Stimulated activated CD8-positive, alpha-beta memory T cell treated with anti-CD3 and anti-CD28 coated beads, Interleukin-4, amount 100 ng/mL, for 1 hour (primary cell): ENCODE measurements at places on chromosomes 1 and 21.

DNA sequence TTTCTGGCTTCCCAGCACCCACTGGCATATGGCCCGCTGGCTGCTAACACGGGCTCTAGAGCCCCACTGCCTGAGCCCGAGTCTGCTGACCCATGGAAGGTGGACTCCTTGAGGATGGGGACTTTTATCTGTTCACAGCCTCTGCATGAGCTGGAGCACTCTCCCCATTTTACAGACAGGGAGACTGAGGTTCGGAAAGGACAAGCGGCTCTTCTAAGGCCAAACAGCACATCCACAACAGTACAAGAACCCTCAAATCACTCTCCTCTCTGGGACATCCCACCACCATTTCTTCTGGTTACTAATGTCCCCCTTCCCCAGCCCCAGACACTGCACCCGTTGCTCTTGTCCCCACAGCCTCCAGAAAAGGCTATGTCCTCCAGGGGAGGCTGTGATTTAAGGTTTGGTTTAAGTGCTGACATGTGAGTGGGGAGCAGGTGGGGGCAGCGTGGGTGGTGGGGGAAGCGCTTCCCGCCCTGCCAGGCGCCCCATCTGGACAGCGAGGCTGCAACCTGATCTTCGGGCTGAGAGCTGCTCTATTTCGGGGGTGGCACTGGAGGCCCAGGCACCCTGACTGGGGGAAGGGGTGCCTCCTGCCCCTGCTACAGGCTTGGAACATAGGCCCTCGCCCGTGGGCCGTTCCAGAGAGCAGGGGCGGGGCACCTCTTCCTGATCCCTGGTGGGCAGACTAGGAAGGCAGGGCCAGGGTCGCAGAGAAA lies 104.8 kb upstream of the WNT4 start:
- DNase-seq = no peak

- no peak for DNase-seq
Observed at GRCh38 chr1:61080413-61081143, 1.8 kb upstream of the NFIA start.

DNA sequence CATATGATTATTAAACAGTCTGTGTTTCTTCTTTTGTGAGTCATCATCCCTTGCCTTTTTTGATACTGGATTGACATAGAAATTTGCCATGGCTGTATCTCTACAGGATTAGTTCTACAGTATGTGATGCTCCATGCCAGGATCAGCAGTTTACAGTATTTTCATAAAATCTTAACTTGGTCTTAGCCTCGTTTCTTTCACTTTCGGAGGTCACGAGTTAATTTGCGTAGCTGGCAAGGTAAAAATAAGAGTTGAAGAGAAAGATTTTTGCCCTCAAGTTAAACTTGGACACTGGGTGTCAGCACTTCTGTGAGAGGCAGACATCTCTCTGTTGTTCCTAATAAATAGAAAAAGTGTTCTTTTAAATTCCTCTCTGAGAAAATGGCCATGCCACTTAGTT lies 79.1 kb downstream of the CACNA1E start:
- no peak for DNase-seq

- no peak for DNase-seq
Observed at GRCh38 chr1:175317309-175317708, 124.7 kb upstream of the KIAA0040 start.

DNA sequence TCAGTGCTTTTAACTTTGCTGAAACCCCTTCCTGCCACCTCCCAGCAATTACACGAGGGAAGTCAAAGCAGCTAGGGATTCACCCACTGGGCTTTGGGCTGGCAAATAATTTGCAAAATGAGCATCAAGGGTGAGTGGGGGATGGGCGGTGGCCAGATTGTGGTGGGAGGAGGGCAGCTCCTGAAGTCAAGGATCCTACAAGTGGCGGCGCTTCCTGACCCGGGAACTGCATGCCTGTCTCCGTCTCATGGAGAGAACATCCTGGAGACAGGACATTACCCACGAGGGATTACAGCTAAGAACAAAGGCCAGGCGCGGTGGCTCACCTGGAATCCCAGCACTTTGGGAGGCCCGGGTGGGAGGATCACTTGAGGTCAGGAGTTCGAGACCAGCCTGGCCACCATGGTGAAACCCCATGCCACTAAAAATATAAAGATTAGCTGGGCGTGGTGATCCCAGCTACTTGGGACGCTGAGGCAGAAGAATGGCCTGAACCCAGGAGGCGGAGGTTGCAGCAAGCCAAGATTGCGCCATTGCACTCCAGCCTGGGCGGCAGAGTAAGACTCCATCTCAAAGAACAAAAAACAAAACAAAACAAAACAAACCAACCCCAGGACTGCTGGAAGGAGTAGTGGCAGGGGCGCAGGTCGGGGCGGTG lies 12.9 kb downstream of the TTC34 start:
- DNase-seq = no peak

DNA sequence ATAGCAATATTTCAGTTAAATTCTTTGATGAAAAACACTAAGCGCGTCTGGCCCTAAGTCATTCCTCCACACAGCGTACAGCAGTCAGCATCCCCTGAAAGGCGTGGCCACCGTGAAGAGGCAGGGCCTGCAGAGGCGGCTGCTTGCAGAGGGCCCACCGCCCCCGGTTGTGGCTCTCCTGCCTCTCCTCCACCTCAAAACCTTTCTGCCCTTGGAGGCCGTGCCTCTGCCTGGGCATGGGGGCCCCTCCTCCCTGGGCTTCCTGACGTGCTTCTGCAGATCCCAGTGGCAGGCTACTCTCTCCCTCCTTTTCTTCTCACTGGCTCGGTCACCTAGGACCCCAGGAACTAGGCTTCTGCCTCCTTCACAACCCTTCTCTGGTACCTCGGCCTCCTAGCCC lies 16.2 kb downstream of the CLSTN1 start:
- DNase-seq = no peak

- DNase-seq = no peak
Observed at GRCh38 chr1:205569411-205570172, 62.2 kb downstream of the ELK4 start.

DNA sequence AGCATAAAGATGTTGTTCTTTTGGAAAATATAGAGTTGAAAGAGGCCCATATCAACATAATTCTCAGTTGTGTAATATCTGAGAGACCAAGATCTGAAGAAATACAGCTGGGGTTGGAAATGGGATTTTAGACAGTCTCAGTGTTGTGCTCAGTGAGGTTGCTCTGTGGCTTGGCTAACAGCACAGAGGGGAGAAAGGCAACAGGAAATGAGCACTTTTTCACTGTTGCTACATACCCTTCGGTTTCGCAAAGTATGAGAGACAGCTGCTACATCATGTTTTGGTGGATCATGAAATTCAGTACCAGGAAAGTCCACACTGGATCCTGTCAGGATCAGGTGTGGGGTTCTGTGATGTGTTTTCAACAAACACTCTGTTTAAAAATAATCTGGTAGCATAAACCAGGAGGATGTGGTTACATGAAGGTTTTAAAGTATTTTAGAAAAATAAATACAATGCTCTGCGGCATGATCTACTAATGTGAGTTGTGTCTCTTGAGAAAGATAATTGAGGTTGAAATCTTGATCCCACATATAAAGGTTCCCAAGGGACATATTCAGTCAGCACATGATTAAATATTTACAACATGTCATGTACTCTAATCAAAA lies 7.0 kb upstream of the GPR88 start:
- no peak for DNase-seq

- DNase-seq = no peak
Observed at GRCh38 chr1:231724876-231725647, 98.5 kb downstream of the DISC1 start.

GRCh38 chr1:154503898-154504297 lies 1.7 kb upstream of the SHE start:
- no peak for DNase-seq

- DNase-seq = no peak
Observed at GRCh38 chr1:162080472-162081015, 11.1 kb downstream of the NOS1AP start.

DNA sequence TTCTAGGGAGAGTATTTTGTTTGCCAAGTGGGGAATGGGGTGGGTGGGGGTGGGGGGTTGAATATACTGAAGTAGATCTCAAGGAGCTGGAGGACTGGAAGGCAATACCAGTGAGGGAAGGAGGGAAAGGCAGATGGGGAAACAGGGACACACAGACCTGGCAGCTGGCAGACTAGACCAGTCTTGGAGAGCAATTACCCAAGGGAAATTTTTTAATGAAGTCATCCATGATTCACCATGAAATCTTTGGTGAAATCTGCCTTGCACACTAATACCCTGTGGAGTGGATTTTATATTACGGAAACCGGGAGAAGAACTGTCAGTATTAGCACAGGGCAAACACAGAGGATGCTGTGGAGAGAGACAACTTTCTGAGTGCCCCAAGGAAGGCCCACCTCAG lies 29.7 kb upstream of the MARK1 start:
- no peak for DNase-seq

GRCh38 chr1:8643542-8644536 lies 173.6 kb downstream of the RERE start:
- no peak for DNase-seq

DNA sequence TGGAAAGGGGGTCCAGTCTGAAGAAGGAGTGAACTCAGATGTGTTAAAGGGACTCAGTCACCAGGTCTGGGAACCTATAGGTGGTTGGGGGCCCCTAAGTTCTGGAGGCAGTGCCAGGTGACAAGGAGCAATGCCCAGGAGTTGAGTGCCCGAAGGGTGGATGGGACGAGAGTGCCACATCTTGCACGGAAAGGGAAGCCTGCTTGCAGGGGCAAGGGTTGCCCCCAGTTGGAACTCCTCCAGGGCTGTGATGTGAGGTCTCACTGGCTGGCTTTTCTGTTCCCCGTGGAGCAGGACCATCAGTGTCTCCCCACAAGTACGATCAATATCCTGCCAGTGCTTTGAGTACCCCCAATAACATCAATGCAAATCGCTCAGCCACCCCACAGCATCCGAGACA lies 107.3 kb downstream of the TOMM20 start:
- DNase-seq = no peak

DNA sequence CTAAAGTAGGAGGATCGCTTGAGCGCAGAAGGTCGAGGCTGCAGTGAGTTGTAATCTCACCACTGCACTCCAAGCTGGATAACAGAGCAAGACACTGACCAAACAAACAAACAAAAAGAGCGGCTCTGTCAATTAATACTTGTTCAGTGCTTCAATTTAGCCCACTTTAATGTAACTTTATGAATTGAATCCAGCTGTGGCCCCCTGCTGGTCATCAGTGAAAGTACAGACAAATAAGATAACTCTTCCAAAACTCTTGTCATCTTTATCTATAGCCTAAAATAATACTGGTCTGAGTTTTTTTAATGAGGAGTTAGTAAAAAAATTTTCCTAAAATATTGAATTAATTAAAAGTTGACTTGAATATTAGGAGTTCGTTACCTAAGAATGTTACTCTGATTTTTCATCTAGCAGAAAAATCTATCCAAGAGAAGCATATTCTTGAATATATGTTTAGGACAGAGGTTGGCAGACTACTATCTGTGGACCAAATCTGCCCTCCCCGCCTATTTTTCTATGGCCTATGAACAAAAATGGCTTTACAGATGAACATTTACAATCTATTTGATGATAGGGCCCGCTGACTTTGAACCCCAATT lies 26.1 kb downstream of the ATP5PF start:
- DNase-seq = peak; percentile 25

- no peak for DNase-seq
Observed at GRCh38 chr1:39154553-39155421, 49.7 kb upstream of the MACF1 start.

DNA sequence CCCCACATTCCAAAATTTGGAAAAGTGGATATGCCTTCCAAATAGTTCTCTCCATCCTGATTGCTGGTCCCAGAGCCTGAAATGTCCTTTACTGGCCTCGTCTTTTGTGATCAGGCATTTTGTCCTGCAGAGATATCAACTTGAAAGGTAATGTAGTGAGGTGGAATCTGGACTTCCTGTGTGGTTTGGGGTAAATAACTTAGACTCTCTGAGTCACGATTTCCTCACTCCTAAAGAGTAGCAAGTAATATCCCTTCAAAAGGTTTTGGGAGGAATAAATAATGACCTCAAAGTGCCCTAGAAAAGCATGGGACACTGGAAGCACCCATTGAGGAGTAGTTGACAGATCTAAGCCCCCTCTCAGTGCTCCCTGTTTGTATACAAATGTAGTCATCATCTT lies 426.6 kb downstream of the OMA1 start:
- no peak for DNase-seq

DNA sequence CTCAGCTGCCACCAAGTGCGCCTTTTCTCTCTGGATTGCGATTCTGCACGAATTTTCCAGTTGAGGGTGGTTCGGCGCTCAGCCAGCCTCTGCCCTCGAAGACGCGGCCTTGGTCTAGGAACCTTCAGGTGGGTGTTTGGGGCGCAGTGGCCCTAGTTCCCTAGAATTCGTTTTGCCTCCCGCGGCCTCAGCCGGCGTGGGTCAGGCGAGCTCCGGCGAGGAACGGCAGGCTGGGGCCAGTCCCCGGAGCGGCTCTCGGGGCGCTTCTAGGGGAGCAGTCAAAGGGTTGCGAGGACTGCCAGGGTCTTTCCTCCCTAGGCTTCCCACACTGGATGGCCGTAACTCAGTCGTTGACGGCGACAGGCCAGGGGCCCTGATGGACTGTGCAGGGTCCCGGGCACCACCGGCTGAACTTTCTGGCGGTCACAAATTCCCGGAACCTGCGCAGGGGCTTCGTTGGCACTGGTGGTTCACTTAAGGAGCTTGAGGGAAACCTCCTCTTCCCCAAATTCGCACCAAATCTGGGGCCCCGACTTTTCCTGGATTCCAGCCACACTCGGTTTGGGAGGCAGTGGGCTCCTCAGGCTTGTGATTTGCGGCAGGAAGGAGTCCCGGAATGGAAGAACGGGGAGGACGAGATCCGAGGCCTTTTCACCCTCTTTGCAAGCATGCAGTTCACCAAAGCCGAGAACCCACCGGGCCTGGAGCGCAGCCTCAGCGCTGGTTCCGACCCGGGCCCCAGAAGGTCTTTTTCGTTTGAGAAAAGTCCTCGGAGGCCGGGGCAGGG lies 1.2 kb downstream of the DMBX1 start:
- no peak for DNase-seq

- DNase-seq = no peak
Observed at GRCh38 chr1:162070094-162070748, 730 bp downstream of the NOS1AP start.

DNA sequence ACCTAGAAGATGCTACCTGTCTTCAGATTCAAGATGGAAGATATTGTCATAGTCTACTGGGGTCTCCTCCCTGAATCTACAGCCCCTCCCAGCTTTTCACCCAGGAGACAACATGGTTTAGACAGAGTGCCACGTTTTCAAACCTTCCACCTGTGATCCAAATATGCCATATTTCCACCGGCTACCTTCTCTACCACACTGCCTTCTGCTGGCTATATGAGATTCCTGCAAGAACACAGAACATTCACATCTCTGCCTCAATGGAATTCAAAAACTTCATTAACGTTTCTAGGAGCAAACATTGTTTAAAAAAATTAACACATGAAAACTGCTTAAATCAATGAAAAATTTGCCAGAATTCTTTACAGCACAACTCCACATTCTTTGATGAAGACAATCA lies 12.9 kb upstream of the LELP1 start:
- no peak for DNase-seq

- DNase-seq = no peak
Observed at GRCh38 chr1:20440785-20441200, 45.2 kb downstream of the CAMK2N1 start.

- no peak for DNase-seq
Observed at GRCh38 chr1:198352975-198353695, 187.3 kb downstream of the ATP6V1G3 start.

GRCh38 chr1:199010492-199010891 lies 371.7 kb downstream of the PTPRC start:
- no peak for DNase-seq
